ENCODE measurements at places on chromosomes 6 and 20.

DNA sequence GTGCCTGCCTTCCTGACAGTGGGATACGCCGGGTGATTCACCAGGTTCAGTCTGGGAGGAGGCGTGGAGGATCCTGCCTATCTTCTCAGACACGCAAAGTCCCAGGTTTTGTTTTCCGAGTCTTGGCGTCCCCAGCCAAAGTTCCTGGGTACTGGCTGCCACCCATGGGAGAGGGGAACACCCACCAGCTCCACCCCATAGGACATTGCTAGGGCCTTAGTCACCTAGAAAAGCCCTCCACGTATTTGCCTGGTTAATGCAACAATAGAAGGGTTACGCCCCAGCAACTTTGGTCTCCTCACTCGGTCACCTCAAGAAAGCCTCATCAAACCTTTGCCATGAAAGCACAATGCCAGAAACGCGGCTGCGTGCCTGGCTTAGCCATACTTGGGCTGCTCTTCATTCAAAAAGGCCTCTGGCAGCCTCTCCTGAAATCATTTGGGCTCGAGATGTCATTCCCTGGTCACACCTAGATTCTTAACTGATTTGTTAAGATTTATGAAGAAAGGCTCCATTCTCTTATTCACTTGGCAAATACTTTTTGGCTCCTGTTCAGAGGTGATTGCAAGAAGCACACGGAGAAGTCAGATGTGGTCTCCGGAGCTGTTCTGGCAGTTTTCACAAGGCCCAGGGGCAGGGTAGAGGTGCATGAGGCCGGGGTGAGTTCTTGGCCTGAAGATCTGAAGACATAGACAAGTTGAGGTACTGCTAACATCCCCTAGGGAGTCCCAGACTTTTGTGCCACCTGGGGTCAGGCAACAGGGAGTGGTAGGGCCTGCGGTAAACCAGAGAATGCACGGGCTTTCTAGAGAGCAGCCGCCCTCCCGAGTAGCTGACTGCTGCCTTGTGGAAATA, 35.5 kb upstream of the ZNF133 start:
- no peak for DNase-seq

GRCh38 chr6:136440203-136440602, 110.0 kb downstream of the MAP7 start:
- no peak for DNase-seq

DNA sequence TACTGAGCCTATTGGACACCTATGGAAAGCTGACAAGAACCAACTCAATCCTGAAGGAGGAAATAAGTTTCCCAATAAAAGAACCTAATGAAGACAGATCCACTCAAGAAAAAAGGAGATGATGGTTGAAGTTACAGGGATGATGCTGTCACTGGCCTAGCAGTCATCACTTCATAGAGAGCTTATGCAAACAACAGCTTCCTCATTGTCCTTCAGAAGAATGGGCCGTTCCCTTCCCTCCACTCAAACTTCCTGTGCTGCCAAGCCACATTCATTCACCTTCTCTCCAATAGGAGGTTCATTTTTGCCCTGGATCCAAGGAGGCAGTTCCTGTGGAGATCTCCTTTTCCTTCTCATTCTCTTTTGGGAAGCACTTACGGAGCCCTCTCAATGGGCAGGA, 13.8 kb upstream of the PM20D2 start:
- no peak for DNase-seq

- no peak for DNase-seq
Measured at GRCh38 chr6:44925100-44925739, 402.9 kb upstream of the RUNX2 start.

- no peak for DNase-seq
Measured at GRCh38 chr20:23021951-23022350, 13.2 kb upstream of the SSTR4 start.

- no peak for DNase-seq
Measured at GRCh38 chr6:43714311-43715055, 26.9 kb upstream of the MRPS18A start.

- DNase-seq, result no peak
Measured at GRCh38 chr6:149898966-149899365, 1.1 kb upstream of the RAET1E start.

- no peak for DNase-seq
Measured at GRCh38 chr6:166573511-166574216, 12.8 kb downstream of the RAMACL start.

DNA sequence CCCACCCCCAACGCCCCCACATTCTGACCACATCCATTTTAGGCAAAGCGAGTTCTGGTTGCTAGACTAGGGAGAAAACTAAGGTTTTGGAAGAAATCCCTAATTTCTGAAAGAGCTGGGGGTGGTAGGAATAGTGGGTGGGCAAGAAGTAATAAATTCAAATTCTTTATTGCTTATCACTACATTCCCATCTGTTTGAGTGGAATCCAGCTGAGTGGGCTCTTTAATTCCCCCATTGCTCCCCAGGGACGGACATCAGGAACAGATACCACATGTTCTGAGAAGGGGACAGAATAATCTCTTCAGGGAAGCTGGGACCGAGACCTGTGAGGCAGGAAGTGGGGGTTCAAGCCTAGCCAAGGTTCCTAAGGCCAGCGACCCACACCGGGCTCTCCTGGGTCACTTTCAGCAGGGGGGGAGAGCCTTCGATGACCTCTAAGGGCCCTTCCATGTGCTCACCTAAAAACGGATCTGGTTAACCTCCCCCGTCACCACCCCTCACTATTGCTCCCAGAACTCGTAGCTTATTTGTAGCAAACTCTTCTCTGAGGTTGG, 42.3 kb upstream of the MRPS10 start:
- DNase-seq, result no peak

DNA sequence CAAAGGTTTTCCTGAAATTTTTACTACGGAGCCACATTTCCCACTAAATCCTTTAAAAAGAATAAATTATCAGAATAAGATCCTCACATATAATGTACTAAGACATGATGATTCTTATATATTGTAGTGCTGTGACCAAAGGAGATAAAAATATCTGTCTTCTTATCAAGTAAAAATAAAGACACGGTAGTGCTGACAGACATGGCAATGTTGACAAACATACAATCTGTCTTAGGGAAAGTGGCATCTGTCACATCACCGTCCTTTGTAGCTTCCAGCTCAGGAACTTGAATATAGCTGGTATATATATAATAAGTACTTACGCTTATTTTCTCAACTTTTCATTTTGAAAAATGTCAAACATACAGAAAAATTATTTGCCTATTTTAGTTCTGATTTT, 66.8 kb downstream of the NUDT3 start:
- DNase-seq, result no peak

Measured in thoracic aorta (tissue), 2 donors.